Chondrocyte (in vitro differentiated cells): ENCODE measurements at places on chromosomes 3 and 15. TPM values are rescaled to one million over a fixed set of nuclear protein-coding genes. Genes with fewer than 3 reads are reported as not detected.

DNA sequence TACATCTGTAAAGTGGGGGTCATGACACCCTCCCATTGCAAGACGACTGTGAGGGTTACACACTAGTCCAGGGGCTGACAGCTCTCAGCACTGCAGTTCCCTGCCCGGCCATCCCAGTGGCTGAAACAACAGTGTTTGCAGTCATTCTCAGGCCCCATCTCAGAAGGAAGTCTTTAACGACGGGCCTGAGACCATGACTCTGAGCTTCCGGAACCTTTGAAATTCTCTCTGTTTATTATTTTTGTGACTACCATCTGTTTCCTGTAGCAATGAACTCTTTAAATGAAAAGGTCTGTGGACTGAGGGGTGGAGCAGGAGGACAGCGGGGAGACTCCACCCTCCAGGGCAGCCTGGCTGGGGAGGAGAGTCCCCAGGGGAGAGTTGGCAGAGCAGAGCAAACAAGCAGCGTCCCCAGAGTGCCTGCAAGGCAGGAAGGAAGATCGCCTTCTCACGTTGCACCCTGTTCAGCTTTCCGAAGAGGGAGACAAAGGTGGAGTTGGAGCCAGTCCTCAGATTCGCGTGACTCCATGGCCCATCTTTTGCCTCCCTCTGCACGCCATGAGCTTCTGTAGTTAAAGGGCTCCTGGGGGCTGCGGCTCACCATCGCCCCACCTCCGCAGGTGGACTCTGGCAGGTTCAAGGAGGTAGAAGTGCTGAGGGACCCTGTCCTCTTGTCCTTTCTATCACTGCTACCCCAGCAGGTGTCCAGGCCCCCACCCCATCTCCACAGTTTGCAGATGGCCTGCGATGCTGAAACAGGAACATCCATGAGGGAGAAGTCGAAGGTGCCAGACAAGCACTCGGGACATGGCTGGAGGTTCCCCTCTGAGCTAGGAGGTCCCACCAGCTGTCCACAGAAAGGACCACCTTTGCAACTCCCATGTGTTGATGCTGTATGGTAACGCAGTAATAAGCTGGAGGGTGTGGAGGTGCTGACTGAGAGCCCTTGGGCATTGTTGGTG, 525.8 kb upstream of the PROK2 start:
- DNase-seq: no peak

- no peak for DNase-seq
Observed at GRCh38 chr3:158352551-158352950, 218.4 kb upstream of the MLF1 start.

DNA sequence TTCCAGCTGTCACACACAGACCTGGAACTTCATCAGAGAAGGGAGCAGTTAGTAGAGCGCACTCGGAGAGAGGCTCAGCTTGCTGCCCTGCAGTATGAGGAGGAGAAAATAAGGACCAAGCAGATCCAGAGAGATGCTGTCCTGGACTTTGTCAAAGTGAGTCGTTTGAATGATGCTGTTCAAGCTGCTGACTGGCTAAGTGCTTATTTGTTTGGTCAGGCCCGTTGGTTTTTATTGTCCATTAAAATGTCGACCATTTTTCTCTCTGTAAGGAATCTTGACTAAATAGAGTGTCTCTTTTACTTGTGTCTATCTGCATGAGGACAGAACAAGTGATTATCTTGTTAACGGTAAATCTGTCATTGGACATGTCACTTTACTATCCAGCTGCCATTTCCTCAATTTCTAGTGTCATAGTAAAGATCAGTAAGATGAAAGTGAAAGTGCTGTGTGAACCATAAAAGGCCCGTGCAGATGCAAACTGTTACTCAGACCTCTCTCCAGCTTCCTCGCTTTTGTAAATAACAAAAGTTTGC, 56.9 kb downstream of the LRCH3 start:
- no peak for DNase-seq

DNA sequence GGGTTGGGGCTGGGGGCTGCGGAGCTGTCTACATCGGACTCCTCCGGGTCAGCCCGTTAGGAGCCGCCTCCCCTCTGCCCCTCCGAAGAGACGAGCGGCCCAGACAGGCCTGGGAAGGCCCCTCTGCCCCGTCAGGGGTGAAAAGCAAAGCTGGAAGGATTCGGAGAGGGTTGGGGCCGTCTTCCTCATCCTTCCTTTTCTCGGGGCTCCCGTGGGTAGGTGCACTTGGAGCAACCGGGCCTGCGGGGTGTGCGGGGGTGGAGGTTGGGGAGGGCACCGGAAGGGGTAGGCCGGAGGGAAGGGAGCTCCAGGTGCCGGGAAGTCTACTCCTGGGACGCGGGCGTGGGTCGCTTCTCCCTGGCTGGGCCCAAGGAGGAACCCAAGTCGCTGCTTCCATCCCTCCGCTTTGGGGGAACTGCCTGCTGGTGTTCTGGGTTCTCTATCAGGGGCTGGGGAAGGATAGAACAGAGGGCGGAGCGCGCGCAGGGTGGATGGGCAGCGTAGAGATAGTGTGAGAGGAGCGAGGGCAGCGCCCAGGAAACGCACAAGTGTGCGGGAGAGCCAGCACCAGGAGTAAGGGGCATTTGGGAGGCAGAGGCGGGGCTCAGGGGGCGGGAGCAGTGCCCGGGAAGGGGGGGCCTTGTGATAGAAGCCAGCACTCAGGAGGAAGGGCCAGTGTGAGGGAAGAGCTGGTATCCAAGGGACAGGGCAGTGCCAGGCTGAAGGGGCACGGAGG, 590 bp downstream of the POLR2H start:
- peak; percentile 87 for DNase-seq

GRCh38 chr3:177760803-177761202, 563.5 kb upstream of the TBL1XR1 start:
- DNase-seq: no peak

- DNase-seq: no peak
Observed at GRCh38 chr15:48710952-48711495, 65.5 kb upstream of the FBN1 start.

QRICH1 gene
- total RNA-seq: 77.5 to 89.5 TPM (median 79.3 TPM) in 3 replicates

GOLGA6A gene
- 0.12 to 0.46 TPM in 2 of 3 replicates, not detected in the other for total RNA-seq

CD200 gene
- 1.7 to 1.8 TPM in 2 of 3 replicates, not detected in the other for total RNA-seq
